ENCODE measurements at places on chromosomes 2 and 18.

GRCh38 chr18:2982452-2983269 lies 30.3 kb downstream of the LPIN2 start:
- DNase-seq: no peak

DNA sequence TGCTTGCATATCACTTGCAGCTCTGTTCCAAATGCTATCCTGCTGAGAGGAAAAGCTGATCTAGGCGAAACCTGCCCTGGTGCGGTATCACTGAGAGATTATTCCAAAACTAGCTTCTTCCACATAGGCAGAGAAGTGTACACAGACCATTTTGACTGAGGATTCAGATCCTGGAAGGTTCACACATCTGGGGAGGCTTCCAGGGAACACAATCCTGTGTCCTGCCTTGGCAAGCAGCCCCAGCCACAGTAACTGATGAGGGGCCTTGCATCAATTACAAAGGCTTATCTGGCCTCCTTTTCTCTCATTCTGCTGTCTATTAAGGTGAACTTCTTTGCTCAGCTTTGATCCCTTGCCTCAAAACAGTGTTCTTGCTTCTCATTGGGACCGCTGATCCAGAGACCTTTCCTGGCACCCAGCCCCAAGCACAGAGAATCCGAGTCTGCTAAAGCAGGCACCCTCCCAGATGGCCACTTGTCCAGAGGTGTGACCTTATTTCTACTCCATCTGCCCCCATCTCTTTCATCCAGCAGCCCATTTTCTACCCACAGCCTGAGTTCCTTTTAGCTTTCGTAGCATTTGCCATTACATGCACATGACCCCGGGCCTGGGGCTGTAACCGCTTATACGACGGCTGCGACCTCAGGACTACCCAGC lies 52.3 kb upstream of the ZFP36L2 start:
- no peak for DNase-seq

DNA sequence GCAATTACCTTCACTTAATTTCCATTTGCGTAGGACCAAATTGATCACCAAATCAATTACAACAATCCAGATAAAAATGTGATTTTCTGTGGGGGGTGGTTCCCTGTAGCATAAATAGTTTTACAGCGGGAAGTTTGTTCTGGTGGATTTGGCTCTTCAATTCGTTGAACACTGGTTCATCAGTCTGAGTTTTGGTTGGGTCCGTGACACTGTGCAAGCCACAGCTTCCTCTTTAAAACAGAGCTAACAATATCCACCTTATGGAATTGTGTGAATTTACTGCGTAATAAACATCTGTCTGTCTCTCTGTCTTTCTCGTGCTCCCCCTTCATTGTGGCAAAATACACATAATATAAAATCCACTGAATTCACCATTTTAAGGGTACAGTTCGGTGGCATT lies 310.8 kb downstream of the TGIF1 start:
- DNase-seq: no peak

DNA sequence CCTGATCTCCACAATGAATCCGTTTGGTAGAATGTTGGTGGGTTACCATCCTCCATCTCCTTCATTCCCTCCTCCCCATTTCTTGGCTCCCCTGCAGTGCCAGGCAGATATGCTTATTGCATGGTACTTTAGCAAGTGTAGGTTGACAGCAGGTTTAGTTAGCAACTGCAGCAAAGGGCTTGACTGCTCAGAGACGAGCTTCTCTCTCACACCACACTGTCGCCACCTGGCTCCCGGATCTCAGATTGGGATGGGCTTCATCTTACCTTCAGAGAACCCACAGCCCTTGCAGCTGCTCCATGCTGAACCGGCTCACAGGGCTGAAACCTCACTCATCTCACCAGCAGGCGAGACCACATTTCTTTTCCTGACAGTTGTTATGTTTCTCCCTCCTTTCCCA lies 88.8 kb downstream of the VWA3B start:
- no peak for DNase-seq

DNA sequence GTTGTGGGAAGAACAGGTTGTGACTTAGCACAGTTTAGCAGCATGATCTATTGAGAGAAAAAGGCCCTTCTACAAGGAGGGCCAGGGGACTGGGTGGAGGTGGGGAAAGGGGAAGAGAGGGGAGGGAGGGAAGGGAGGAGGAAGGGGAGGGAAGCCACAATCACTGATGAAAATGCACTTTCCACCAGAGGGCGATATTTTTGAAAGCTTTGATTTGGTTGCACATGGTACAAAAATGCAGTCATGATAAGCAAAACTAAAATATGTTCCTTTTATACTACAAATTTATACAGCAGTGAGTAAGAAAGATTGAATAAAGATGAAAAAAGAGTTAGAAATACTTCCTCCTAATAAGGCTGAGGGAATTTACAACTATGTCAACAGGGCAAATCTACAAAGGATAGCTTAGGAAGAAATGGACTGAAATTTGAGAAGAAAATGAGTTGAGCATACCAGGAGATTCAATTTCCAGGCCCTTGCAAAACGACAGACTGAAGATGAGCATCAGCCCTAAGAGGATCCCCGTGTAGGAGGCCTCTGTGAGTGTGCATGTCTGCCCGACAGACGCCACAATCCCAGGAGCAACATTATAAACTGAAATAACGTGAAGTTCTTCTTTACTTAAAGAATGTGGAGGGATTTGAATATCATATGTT lies 17.2 kb downstream of the SH3YL1 start:
- DNase-seq: peak; percentile 38
